ENCODE measurements at places on chromosomes 2 and 18. TPM values are rescaled to one million over a fixed set of nuclear protein-coding genes. Genes with fewer than 3 reads are reported as not detected.

CYP26B1 gene
- not detected for polyA plus RNA-seq

DUSP19 gene
- 0.50 TPM for polyA plus RNA-seq

AGXT gene
- not detected for polyA plus RNA-seq

LYG2 gene
- polyA plus RNA-seq, result not detected

SLC4A3 gene
- not detected for polyA plus RNA-seq

BMPR2 gene
- 4.7 TPM for polyA plus RNA-seq
